ENCODE measurements at places on chromosomes 12 and 14.
A peak's percentile ranks its signal among the peaks of the same experiment; 100 is the strongest.

GRCh38 chr12:92124689-92125029 lies 21.0 kb downstream of the BTG1 start:
- no peak for DNase-seq

DNA sequence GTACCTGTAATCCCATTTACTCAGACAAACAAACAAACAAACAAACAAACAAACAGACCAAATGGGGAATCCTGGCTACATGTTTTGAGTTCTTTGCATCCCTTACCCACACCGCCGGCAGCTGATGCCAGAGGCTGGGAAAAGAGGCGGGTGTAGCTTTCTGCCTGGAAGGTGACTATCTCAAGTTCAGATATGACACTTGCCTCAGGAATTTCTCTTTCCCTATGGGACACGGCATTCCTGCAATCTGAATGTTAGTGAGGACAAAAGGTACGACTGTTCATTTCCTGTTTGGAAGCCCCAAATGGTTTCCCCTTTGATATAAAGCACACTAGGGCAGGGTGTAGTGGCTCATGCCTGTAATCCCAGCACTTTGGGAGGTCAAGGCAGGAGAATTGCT lies 2.9 kb downstream of the MYL2 start:
- no peak for DNase-seq

- DNase-seq = no peak
Observed at GRCh38 chr14:22926316-22926715, 2.9 kb downstream of the PRMT5 start.

DNA sequence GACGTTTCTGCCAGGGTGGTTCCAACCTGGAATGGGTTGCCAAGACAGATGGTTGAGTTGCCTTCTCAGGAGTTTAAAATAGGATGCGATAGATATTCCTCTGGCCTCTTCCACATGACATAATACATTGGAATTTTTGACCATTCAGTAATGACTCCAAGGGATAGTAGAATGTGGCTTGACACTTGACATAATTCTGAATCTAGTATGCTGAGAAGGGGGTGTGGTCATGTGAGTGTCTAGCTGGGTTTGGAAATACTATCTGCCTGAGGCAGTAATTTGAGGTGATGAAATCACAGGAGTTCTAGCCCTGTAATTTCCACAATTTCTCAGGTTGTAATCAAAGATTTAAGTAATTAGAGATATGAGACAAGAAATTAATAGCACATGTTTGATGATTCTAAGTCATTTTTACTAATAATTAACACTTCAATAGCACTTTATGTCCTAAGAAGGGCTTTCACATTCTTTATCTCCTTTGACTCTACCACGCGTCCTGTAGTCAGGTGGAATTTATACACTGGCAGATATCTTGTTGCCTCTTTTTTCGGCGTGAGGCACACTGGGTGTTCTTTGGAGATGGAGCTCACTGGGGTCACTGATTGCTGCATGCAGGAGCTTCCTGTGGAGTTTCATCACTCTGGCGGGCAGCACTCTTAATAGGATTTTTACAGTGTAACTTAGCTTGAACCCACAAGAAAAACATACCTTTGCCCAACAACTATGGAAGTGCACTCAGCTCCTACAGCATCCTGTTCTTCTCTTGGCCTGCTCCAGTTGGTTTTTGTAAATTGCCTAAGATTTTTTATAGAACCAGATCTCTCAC lies 3.2 kb upstream of the AMIGO2 start:
- no peak for DNase-seq

- DNase-seq = no peak
Observed at GRCh38 chr12:15919418-15919817, 8.3 kb downstream of the DERA start.

- DNase-seq = peak; percentile 97
Observed at GRCh38 chr12:45727301-45727979, 2.1 kb upstream of the ARID2 start.

GRCh38 chr12:10065241-10065640 lies 33.5 kb downstream of the CLEC1A start:
- no peak for DNase-seq

- no peak for DNase-seq
Observed at GRCh38 chr12:88985631-88986030, 366.7 kb downstream of the DUSP6 start.

- no peak for DNase-seq
Observed at GRCh38 chr14:94177806-94178205, 3.7 kb downstream of the PPP4R4 start.

DNA sequence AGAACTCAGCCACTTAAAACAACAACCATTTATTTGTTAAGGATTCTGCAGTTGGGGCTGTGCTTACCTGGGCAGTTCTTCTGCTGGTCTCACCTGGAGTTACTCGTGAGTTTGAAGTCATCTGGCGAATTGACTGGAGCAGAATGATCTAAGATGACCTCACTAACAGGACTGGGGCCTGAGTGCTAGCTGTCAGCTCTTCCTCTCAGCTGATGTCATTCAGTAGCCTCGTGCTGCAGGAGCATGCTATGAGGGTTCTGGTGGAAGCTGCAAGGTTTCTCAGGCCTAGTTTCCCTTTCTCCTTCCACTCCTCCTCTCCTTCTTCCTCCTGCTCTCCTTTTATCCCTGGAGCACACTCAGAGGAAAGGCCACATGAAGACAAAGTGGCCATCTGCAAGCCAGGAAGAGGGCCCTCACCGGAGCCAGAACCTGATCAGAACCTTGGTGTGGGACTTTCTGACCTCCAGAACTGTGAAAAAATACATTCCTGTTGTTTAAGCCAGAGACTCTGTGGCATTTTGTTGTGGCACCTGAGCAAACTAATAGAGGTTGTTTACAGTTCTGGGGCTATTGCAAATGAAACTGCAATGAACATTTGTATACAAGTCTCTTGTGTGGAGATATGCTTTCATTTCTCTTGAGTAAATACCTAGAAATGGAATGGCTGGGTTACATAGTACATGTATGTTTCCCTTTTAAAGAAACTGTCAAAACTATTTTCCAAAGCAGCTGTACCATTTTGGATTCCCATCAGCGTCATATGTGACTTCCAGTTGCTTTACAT lies 21.9 kb upstream of the MAP3K9 start:
- DNase-seq = no peak

GRCh38 chr12:29012673-29013072 lies 136.4 kb upstream of the FAR2 start:
- DNase-seq = no peak

DNA sequence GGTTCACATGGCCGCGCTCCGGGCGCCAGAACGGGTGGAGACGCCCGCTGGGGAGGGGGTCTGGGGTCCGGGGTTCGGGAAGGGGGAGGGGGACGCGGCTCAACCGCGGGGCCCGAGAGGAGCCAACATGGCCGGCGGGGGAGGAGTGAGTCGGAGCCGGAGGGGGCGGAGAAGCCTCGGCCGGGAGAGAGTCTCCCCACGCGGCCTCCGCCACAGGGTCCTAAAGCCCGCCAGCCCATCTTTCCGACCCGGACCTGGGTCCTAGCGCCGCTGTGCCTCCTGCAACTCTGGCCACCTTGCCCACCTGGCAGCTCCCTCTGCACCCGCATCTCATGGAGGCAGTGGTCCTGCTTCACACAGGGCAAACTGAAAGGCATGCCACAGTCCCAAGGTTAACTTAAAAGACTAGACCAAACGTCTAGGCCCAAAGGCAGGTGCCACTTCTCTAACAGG lies at the start of gene BAZ2A:
Gene BAZ2A, minus strand, starts transcription at position 147 of the 453 bp plus-strand sequence. CDS start 12,796 bp downstream, outside the sequence.
- peak; percentile 54 for DNase-seq

DNA sequence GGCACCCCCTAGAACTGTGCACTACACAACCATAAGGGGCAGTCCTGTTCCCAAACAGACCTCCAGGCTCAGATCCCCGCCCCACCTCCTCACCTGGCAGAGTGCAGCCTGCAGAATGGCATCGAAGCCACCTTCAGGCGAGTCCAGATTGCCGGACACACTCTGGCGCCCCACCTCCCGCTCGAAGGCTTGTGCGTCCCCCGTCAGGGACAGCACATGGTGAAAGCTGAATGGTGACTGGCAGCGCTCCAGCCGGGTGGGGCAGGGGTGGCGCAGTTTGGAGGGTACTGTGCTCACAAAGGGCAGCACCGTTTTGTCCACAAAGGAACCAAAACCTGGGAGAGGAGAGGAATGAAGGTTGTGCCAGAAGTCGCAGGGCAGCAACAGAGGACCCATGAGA lies 10.6 kb downstream of the ITGB7 start:
- DNase-seq = no peak

DNA sequence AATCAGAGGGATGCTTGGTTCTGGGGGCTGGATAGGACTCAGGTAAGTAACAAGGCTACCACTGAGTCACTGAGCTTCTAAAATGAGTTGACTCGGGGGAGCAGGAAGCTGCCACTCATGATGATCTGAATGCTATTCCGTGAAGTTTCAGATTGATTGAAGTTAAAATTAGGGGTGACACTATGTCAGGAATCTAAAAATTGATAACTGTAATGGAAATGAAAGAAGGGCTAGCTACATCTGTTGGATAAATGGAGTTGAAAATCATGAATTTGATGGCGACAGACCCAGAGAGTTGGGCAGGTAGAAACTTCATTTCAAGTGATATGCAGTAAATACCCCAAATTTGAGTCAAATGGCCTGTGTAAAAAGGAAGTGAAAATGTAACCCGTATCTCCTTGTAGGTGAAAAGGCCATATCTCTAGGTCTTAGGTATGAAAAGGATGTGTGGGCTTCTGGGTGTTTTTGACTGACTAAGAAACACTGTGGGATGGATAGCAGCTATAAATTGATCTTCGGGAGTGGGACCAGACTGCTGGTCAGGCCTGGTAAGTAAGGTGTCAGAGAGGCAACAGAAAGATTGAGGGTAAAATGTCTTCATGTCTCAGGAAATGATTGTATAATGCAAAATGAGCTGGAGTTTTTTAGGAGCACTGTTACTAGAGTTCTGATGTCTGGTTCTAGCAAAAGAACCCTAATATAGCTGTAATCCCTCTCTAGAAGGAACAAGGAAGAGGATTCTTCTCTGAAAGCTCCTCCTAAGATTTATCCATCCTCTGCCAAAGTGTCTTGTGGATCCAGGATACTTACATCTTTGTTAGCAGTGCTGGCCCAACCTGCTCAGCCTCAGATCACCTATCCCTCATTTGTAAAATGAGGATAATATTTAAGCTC lies 57.3 kb downstream of the DAD1 start:
- no peak for DNase-seq

DNA sequence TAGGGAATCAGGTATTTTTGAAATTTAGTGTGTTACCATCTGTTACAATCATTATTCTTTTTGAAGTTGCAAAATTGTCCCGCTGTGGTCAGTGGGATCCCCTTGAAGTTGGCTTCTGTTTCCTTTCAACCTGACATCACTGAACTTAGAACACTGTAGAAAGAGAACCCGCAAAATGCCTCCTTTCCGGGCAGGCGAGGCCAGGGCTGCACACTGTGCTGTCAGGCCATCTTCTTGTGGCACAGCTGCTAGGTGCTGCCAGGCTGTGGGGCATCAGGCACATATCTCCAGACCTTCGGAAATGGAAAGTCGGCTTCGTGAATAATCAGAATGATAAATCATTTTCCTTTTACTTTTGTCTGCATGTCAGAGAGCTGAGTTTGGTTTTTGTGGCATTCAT lies 103.5 kb downstream of the GLT1D1 start:
- no peak for DNase-seq

GRCh38 chr14:60189923-60190840 lies 25.0 kb upstream of the DHRS7 start:
- DNase-seq = no peak

DNA sequence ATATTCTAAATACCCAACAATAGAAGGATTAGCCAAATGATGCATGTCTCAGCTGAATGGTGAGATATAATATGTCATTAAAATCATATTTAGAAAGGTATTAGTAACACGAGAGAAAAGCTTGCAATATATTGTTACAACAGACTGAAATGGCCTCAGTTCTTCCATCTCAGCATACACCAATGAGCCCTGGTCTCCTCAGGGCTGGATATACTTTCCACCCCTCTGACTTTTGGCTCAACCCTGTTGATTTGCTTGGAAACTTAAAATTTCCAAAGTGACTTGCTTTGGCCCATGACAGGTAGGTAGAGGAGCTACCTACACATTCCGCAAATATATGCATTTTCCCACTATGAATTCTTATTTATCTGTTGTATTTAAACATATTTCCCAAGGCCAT lies 908.1 kb upstream of the TMEM132C start:
- DNase-seq = no peak

DNA sequence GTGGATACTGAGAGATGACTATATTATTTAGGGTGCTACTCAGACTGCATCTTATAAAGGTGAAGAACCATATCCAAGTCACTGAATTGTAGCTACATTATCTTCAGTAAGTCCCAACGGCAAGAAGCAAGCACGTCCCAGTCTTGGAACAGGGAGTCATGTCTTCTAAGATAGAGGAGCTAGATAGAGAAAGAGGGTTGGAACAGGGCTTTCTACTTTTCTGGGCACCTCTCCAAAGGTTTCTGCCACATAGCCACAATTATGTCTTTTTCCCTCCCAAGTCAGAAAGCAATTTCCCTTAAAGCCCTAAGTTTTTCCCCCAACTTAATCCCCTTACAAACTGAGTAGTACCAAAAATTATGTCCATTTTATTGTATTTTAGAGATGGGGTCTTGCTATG lies 22.4 kb downstream of the MAPK1IP1L start:
- DNase-seq = no peak

- no peak for DNase-seq
Observed at GRCh38 chr12:18387706-18388105, 126.4 kb downstream of the PIK3C2G start.

GRCh38 chr12:74563927-74564326 lies 26.3 kb downstream of the ATXN7L3B start:
- DNase-seq = no peak

GRCh38 chr14:84087986-84088531 lies 1441.9 kb upstream of the FLRT2 start:
- no peak for DNase-seq

- DNase-seq = no peak
Observed at GRCh38 chr12:112900298-112901145, 6.2 kb upstream of the OAS1 start.

DNA sequence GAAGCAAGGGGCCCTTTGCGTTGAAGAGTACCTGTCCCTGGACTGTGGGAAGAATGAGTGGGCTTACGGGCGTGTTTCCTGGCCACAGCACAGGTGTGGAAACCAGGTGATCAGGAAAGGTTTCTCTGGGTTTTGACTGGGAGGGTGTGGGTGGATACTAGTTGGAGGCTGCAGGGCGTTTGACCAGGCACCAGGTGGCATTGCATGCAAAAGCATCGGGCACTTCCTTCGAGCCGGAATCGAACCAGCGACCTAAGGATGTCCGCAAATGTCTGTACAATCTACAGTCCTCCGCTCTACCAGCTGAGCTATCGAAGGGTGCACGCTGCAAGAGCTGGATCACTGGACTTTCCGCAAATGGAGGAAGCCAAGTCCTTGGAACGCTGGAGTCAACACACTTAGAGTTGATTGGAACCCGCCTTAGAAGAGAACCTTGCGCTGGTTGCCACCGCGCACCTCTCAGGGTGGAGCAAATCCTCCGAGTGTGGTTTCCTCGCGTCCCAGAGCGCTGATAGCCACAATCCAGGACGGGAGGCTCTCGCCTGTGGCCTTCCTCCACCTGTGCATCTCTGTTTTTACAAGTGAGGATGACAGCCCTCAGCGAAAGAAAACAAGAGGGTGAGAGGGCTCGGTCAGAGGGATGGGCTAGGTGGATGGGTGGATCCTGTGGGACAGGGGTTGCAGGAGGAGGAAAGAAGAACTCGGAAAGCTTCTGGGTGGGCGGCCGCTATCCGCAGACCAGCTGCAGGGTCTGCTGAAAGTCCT lies 21.2 kb upstream of the RNASE4 start:
- no peak for DNase-seq

Measured in NCI-H187 treated with DMSO at 0.1 percent for 48 hours (cell line).